Suppressor macrophage (primary cell): ENCODE measurements at places on chromosomes 11 and 22.

DNA sequence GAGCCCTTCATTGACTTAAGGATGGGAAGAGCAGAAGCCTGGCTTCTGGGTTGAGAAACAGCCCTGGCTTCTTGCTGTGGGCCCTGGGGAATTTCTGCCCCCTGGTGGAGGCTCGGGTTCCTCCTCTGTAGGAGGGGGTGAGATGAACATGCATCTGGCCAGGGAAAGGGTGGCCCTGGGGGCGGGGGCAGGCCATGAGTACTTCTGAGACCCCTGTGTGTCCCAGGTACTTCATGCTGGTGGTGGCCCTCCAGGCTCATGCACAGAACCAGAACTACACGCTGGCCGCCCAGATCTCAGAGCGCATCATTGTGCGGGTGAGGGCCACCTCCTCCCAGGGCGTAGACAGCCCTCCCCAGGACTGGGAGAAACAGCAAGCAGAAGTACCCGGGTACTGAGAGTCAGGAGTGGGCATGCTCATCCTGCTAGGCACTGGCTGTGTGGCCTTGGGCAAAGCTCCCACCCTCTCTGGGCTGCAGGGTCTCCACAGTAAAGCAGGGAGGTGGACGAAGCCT, 15.8 kb downstream of the TMEM258 start:
- DNase-seq = peak; percentile 92

- DNase-seq = no peak
Observed at GRCh38 chr11:68601147-68601546, 83.2 kb upstream of the GAL start.

DNA sequence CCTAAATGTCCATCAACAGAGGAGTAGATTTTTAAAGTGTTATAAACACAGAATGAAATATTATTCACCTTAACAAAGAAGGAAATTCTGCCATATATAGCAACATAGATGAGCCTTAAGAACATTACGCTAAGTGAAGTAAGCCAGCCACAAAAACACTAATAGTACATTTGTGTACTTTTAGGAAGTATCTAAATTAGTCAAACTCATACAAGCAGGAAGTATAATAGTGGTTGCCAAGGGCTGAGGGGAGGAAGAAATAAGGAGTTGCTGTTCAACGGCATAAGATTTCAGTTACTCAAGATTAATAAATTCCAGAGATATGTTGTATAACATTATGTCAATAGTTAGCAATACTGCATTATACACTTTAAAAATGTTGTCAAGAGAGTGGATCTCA, 181.7 kb upstream of the ZC3H12C start:
- peak; percentile 55 for DNase-seq

DNA sequence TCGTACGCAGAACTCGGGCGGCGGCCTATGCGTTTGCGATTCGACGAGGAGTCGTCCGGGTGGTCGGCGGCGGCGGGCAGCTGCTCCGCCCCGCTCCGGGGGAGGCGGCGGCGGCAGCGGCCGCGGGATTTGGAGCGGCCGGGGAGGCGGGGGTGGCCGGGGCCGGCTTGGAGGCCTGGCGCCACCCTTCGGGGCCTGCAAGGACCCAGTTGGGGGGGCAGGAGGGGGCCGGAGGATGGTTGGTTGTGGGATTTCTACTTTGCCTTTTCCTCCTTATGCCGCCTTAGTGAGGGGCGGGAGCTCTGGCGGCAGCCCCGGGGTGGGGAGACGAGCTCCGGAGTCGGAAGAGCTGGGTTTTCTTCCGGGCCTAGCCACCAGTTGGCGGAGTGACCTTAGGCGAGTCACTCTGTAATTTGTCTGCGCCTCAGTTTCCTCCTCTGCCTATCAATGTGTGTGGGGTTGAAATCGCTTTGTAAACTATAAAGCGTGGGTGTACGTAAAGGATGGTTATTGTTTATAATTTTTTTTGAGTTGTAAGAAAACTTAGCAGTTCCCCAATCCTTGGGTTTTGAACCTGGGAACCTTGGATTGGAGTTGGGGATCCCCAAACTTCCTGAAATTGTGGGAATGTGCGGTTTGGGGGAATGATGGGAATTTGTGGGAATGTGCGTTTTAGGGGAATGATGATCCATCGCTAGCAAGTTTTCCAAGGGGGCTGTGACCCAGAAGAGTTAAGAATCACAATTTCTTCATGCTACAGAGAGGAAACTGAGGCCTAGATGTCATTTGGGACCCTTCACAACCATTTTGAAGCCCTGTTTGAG, 679 bp downstream of the TUG1 start:
- DNase-seq = no peak

DNA sequence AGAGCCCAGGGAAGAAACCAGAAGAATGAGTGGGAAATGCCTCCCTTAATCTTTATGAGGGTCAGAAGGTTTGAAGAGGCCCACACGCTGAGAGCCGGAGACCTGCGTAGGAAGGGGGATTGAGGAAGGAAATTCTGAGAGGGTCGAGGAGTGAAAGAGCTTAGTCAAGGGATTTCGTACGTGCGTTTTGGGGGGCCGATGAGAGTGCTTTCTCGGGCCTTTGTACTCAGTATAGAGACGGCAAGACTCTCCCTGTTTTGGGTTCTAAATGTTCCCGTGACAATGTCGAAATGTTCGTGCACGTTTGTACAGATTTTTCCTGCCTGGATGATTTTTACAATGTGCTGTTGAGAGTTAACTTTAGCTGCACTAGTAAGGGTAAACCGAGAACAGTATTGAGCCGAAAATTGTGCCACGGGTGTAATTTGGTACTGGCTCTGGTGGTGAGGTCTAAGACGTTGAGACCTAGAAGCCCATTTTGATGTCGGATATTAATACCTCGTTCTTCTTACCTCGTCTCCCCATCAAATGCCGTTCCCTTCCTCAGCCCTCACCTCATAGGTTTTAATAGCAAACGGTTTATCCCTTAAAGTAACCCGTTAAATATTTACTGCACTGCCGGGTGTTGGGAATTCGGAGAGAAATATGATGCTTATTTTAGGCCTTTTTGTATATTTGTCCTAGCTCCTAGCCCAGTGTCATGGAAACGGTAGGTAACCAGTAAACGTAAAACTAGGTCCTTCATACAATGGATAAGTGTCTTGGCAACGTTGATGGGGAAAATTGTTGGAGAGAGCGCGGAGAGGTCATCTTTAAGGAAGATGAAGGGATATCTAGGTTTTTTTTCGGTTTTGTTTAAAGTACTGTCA, 734 bp downstream of the C11orf58 start:
- peak; percentile 63 for DNase-seq

DNA sequence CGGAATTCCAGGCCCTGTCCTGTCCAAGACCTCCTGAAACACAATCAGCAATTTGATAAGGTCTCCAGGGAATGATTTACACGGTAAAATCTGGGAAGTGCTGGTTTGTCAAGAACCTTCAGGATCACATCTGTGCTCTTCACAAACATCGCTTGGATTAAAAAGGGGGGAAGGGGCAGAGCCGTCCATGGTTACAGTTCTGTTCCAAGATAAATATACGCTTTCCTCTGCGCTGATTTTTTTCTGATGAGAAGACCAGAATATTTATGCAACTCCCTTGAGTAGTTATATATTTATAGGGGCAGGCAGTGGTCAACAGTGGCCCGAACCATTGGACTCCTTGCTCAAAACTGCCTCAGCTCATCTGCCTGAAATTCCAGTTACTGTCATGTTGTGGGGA, 9.2 kb upstream of the APOL5 start:
- no peak for DNase-seq

GRCh38 chr22:50318356-50318697, 8.5 kb downstream of the DENND6B start:
- DNase-seq = no peak

DNA sequence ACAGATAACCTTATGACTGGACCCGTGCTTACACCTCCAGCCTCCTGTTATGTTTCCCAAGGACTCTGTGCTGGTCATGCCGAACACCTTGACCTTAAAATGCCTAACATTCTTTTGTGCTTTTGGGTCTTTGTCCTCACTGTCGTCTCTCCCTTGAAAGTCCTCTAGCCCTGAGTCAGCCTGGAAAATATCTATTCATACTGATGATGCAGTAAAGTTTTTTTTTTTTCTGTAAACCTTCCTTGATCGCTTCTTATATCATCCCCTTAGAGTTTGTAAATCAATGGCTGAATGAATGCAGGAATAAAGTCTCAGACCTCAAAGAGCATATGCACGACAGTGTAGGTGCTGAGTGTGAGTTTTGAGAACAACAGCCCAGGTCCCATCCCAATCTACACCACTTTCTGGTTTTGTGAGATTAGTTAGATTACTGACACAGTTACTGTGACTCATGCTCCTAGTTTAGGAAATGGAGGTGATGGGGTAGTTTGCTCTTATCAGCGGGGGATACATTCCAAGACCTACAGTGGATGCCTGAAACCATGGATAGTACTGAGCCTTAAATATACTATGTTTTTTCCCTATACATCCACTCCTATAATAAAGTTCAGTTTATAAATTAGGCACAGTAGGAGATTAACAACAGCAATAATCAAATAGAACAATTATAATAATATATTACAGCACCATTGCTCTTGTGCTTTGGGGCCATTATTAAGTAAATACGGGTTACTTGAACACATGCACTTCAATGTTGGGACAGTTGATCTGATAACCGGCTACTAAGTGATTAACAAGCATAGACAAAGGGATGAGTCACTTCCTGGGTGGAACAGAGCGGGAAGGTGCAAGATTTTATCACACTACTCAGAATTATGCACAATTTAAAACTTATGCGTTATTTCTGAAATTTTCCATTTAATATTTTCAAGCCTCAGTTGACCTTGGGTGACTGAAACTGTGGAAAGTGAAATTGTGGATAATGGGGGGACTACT, 8.6 kb downstream of the TCN1 start:
- no peak for DNase-seq

DNA sequence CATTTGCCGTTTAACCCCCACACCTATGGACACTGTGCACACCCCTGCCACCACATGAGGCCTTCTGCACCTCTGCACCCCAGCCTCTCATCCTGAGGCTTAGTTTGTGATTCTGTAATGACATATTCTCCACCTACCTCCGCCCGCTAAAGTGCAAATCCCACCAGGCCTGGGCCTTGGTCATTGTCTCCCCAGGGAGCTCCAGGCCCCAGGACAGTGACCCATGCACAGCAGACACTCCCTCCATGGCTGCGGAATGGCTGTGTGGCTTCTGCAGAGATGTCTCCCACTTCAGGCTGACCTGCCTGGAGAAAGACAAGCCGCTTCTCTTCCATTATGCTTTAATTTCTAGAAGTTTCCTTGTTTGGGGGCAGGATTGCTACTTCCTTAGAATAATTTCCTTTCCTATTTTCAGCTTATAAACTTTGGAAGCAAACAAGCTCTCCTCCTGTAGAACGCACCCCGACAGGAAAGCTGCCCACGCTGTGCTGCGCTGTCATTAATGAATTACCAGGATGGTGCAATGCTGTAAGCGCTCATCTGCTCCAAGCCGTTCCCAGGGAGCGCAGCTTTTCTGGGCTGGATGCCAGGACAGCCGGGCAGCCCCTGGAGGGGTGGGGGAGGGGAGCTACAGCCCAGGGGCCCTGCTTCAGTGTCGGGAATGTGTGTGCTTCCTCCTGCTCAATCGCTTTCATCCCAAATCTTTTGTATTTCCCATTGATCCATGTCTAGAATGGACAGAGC, 618.0 kb downstream of the BRD1 start:
- no peak for DNase-seq

- no peak for DNase-seq
Observed at GRCh38 chr11:92980312-92980711, 10.9 kb downstream of the MTNR1B start.

DNA sequence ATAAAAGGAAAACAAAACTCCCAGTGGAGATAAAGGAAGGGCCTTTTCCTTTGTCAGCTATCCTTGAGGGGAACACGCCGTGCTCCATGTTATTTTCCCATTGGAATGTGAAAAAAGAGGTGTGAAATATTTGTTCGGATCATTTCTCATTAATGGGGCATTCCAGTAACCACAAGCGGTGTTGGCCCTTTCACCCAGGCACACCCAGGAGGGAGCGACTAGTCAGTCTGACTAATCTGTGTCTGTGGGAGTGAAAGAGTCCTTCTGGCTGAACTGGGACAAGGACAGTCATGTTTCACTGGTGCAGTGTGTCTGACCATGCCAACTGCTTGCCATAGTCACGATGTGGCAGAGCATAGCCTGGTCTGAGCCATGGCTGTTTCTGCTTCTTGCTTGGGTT, 13.0 kb upstream of the MYEOV start:
- DNase-seq = peak; percentile 51

GRCh38 chr11:95944623-95945022, 20.7 kb upstream of the MTMR2 start:
- no peak for DNase-seq

DNA sequence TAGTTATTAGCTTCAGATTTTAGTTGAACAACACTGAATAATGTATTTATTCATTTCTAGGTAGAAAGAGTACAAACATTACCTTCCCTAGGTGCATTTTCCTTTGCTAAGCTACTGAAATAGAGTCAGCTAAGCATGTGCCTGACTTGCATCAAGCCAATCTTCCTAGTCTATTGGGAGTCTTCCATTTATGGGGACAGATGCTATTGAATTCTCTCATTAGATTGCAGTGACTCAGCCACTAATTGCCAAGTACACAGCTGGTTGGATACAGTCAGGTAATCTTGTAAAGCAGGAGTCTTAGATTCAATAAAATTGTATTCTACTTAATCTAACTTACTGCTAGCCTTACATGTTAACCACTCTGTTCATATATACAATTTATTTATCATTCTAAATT, 55.2 kb upstream of the RPS13 start:
- DNase-seq = no peak

DNA sequence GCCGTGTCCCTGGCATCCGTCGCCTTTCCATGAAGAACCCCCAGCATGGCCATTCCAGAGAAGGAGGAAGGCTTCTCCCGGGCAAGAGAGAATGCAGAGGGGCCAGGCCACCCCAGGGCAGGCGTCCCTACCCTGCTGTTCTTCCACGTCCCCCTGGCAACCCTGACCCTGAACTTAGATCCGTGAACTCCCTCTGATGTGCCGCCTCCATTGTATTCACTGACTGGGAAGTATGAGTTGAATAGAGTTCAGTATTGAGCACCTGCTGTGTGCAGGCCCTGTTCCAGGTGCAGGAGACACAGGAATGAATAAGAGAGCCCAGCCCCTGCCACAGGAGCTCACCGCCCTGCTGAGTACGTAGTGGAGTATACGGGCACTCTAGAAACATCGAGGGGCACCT, 29.1 kb upstream of the RELT start:
- DNase-seq = no peak

DNA sequence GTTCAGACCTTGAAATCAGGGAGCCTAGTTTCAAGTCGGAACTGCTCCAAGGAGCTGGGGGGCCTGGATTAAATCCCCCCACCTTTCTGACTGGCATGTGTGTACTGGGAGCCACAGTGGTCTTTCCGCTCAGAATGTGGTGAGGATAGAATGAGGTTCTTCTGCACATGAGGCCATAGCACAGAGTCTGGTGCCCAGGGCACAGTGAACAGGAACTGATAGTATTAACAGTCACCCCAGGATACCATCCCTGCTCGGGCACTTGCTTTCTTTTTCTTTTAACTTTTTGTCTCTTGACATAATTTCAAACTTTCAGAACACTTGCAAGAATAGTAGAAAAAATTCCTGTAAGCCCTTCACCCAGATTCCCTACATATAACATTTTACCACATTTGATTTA, 28.8 kb downstream of the LMO1 start:
- no peak for DNase-seq
